ENCODE measurements at places on chromosomes 2 and 18. TPM values are rescaled to one million over a fixed set of nuclear protein-coding genes. Genes with fewer than 3 reads are reported as not detected.

Gene SLC39A6
- total RNA-seq = 88.6 TPM

Gene UGT1A8
- total RNA-seq = 0.09 TPM

Gene PTPN2
- 29.4 TPM for total RNA-seq

Gene FAM110C
- total RNA-seq = not detected

Gene ARHGAP25
- total RNA-seq = 0.36 TPM

Gene EVX2
- total RNA-seq = not detected

Gene CPO
- not detected for total RNA-seq

Gene STRADB
- 57.6 TPM for total RNA-seq

Gene DSG2
- 5.6 TPM for total RNA-seq

Gene EGR4
- not detected for total RNA-seq

Gene EIF2B4
- 29.7 TPM for total RNA-seq

Gene CREG2
- 0.25 TPM for total RNA-seq

Gene SP110
- 46.0 TPM for total RNA-seq

Gene ANKRD62
- not detected for total RNA-seq

Gene VWA3B
- total RNA-seq = not detected

Gene CYP1B1
- 146 TPM for total RNA-seq

Gene RAB6C
- total RNA-seq = not detected

Gene NEU2
- not detected for total RNA-seq

Gene SNORC
- 0.72 TPM for total RNA-seq

Gene L3MBTL4
- total RNA-seq = not detected

Gene ATL2
- 125 TPM for total RNA-seq

Gene FN1
- 3,314 TPM for total RNA-seq

Gene KCTD1
- total RNA-seq = 21.8 TPM

Gene RESP18
- total RNA-seq = not detected

Gene C2orf81
- 1.9 TPM for total RNA-seq

Gene ZCCHC2
- 12.8 TPM for total RNA-seq

Gene GKN1
- total RNA-seq = not detected

Gene AQP12B
- total RNA-seq = not detected

Gene BOK
- 15.3 TPM for total RNA-seq

Gene GDF7
- total RNA-seq = not detected

Gene LRRTM4
- total RNA-seq = 1.5 TPM

Gene PRKAG3
- 0.41 TPM for total RNA-seq

Gene RBKS
- total RNA-seq = 1.4 TPM

Gene ARHGAP28
- 221 TPM for total RNA-seq

Gene POTEI
- not detected for total RNA-seq

Gene GPATCH11
- 14.0 TPM for total RNA-seq

Gene FEV
- not detected for total RNA-seq

Gene PIEZO2
- total RNA-seq = 1.6 TPM

Gene CPS1
- 35.7 TPM for total RNA-seq

Gene CD8B2
- not detected for total RNA-seq

Gene SIX3
- total RNA-seq = not detected

Gene TMEM18
- total RNA-seq = 24.1 TPM

Gene SERPINB4
- not detected for total RNA-seq

Gene STARD6
- total RNA-seq = not detected

All from fibroblast of the aortic adventitia (primary cell).